ENCODE measurements at places on chromosomes 12 and 14.

- DNase-seq: peak; percentile 85
These were observed 123.0 kb downstream of the GLT1D1 start for GRCh38 chr12:128976120-128976738.

DNA sequence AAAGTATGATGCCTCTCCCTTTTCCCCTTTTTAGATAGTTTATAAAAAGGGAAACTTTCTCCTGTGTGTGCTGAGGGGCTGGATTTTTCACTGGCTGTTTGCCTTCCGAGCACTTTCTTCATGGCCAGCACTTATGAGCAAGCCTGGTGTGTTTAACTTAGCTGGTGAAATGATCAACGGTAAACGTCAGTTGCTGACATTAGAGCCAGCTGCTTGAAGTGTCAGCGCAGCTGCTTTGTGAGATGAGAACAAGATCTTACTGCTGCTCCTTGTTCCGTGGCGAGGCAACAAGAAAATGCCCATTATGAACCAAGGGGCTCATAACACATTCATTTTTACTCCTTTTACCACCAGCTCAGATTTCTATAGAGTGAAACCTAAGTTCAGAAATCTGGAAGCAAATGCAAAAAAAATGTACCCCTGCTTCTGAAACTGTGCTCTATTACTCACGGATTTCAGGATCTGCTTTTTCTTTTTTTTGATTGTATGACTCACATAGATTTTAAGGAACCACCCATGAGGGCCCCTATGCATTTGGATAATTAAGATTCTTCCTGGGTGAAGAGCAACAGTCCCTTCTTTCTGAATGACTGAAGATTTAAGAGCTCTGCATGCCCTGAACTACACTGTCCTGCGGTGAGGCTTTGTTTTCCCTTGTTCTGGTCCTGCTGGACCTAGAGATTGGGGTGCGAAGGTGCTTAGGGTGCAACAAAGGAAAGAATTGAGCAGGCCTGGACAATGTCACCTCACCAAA is 74.3 kb upstream of the CPM start:
- peak; percentile 77 for DNase-seq

GRCh38 chr12:81888106-81888740 is 129.1 kb upstream of the PPFIA2 start:
- no peak for DNase-seq

DNA sequence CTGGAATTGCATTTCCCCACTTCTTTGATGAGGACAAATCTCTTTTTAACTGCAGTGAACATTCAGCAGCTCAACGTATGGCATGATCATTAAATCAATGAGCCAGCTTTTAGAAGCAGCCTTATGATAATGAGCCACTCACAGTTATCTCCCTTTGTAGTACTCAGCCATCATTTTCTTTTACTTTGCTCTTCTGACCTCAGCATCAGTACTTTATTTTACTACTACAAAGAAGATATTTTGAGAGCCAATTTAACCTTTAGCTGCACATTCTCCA is 250.0 kb upstream of the CLEC14A start:
- no peak for DNase-seq

DNA sequence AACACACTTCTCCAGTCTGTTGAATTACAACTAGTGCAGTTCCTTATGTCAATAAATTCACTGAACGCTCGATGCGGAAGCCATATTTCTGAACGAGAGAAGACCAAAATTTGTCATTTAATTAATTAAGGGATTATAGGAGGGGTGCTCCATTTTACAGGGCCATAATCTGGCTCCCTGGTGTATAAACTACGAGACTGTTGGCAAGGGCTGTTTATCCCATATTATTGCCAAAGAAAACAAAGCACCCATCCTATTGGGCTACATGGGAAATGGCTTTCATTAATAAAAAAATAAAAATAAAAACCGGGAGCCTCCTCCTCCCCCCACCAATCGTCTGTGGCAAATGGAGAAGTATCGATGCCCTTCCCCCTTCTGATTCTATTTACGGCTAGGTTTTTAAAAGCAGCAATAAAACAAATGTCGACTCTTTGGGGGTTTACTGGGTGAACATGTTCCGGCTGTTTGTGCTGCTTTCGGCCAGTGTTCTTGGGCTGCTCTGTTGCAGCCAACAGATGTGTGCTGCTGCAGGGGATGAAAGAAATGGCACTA is 24.8 kb downstream of the ATF7 start:
- no peak for DNase-seq

- no peak for DNase-seq
These were observed 25.3 kb upstream of the SPTLC2 start for GRCh38 chr14:77641534-77642341.
